IMR-90 (cell line): ENCODE measurements at places on chromosomes 2 and 18. TPM values are rescaled to one million over a fixed set of nuclear protein-coding genes. Genes with fewer than 3 reads are reported as not detected.

PAX8 gene
- total RNA-seq = 0.18 and 0.28 TPM in 2 replicates

LRRTM1 gene
- not detected in 2 replicates for total RNA-seq

- DNase-seq = no peak
- H3K27ac ChIP-seq = peak overlapping the region; percentile 58; the same call in 1 of the 2 replicates
- H3K4me3 ChIP-seq = no peak overlapping the region
- no peaks in the 10 kb centered on the region for H3K27me3 ChIP-seq
- H3K36me3 ChIP-seq = no peaks in the 10 kb centered on the region
- H3K4me1 ChIP-seq = peaks cover 23% of the 10 kb centered on the region
These were observed 95.0 kb upstream of the RIOK3 start for GRCh38 chr18:23357996-23358594.

DNA sequence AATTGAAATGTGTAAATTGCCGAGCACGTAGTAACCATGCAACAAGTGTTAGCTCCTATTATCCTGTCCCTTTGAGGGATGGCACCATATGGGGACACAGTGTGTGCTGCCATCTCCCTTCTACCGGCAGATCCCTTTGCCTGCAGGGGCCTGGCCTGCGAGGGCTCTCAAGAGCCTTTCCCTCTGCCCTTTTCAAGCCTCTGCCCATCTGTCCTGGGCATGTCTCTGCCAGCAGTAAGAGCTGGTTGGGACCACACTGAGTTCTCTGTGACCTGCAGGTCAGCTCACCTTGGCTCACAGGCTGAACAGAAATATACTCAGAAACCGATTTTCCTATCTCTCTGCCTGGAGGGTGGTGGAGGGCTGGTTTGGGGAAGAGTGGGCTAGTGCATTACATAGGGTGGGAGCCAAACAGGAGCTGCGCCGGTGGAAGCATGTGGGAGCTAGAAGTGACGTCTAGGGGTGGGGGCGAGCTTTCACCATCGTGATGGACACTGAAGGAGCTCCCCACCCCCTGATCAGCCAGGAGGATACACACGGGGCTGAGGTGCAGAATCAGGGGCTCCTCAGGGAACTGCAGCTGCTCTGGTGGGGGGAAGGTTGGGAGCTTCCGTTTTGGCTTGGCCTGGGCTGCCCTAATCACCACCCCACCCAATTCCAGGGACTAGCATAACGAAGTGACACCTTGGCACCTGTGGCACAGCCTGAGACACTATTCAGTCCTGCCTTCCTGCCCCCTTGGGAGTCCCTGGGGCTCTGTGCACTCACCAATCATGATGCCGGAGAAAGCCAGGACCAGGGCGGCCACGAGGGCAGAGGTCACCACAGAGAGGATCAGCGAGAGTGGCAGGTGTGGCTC is 109.7 kb downstream of the CLIP4 start:
- no peaks in the 10 kb centered on the region for H3K36me3 ChIP-seq
- peaks cover 4% of the 10 kb centered on the region; the same call in 1 of the 2 replicates for H3K4me1 ChIP-seq

GRCh38 chr18:6885992-6886796 is 156.7 kb downstream of the ARHGAP28 start:
- peaks cover 28% of the 10 kb centered on the region for H3K36me3 ChIP-seq
- no peak overlapping the region; the same call in 1 of the 2 replicates for H3K27ac ChIP-seq
- peak; percentile 59 for DNase-seq
- H3K27me3 ChIP-seq = no peaks in the 10 kb centered on the region
- H3K4me3 ChIP-seq = no peak overlapping the region

GRCh38 chr2:55311444-55311870 is 42.4 kb upstream of the MTIF2 start:
- H3K4me3 ChIP-seq = no peak overlapping the region
- H3K27ac ChIP-seq = no peak overlapping the region

- peak; percentile 21 for DNase-seq
- no peak overlapping the region for H3K4me3 ChIP-seq
- H3K27me3 ChIP-seq = peaks cover 1% of the 10 kb centered on the region; the same call in 1 of the 2 replicates
These were observed 137.9 kb upstream of the PARD3B start for GRCh38 chr2:204407204-204408014.

GRCh38 chr2:97751752-97752151 is 38.4 kb downstream of the ZAP70 start:
- no peaks in the 10 kb centered on the region for H3K27me3 ChIP-seq
- peaks cover 7% of the 10 kb centered on the region for H3K36me3 ChIP-seq
- DNase-seq = peak; percentile 53
